LHCN-M2 (cell line): ENCODE measurements at places on chromosomes 7 and 10. TPM values are rescaled to one million over a fixed set of nuclear protein-coding genes. Genes with fewer than 3 reads are reported as not detected.
A peak's percentile ranks its signal among the peaks of the same experiment; 100 is the strongest.

- no peak for DNase-seq
These were observed 194.4 kb upstream of the RNF32 start for GRCh38 chr7:156445997-156446761.

Gene NPVF
- total RNA-seq, result not detected in 2 replicates

Gene UCN3
- not detected in 2 replicates for total RNA-seq

Gene AZGP1
- not detected in 2 replicates for total RNA-seq

DNA sequence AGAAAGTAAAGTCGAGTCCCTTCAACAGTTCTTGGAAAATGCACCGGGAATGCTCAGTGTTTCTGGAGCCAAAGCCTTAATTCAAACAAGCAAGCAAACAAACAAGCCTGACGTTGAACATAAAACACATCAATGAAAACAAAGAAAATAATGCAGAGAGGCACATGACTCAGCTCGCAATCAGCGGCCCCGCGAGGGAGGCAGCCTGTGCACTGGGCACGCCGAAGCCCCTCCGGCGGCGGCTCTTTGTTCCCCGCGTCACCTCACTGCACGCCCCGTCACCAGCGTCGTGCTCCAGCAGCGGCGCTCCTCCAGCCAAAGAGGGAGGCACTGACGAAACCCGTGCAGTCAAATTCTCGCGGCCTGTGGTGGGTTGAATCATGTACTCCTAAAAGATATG, 151.5 kb downstream of the DNAJB6 start:
- no peak for DNase-seq

DNA sequence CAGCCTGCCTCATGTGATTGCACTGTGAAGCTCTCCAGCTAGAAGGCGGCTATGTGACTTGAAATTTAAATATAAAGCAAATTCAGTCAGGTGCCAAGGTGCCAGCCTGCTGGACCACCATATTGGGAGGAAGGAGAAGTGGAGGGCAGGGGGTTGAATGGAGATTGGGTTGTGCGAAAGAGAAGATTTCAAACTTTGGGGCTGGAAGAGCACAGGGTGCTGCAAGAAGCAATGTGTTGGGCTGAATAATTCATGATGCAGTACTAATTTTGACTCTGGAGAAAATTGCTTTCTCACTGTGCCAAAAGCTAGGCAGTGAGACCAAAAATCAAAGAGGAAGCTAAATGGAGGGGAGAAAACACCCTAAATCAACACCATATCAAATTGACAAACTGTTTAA, 335.3 kb downstream of the NRG3 start:
- DNase-seq, result no peak

- no peak for DNase-seq
These were observed 118.2 kb downstream of the VPS50 start for GRCh38 chr7:93350338-93350737.

DNA sequence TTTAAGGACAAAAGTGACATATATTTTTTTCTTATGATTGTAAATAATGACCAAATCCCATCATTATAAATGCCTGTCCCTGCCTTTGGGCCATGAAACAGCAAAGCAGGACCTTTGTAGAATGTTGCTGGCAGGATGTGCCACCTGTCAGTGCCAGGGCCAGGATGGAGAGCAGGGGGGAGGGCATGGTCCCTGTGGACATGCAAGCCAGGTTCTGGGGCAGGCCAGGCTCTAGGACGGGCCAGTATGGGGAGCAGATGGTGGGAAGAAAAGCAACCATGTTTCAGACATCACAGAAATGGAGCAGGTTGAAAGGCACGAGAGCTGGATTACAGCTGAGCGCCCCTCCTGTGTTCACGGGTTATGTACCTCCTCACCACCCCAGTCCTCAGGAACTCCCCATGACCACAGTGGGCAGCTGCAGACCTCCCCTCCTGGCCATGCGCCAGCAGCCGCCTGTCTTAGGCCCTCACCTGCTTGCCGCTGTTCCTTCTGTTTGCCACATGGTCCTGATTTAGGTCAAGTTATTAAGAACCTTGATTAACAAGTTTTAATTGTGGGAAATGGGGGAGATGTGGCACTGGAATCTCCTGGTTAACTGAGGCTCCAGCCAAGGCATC, 210.4 kb downstream of the PAXIP1 start:
- no peak for DNase-seq

Gene PRSS37
- not detected in 2 replicates for total RNA-seq

- no peak for DNase-seq
These were observed 93.8 kb upstream of the MKI67 start for GRCh38 chr10:128220021-128220420.

GRCh38 chr10:73789659-73790055, 4.3 kb downstream of the ZSWIM8 start:
- no peak for DNase-seq

GRCh38 chr7:139109188-139109982, at the start of gene ZC3HAV1:
TSS of gene ZC3HAV1 (minus strand) at chr7:139109720. CDS start at chr7:139109331, 389 bp downstream.
- peak; percentile 86 for DNase-seq

- no peak for DNase-seq
These were observed 156.4 kb downstream of the ARID5B start for GRCh38 chr10:62057850-62058249.

DNA sequence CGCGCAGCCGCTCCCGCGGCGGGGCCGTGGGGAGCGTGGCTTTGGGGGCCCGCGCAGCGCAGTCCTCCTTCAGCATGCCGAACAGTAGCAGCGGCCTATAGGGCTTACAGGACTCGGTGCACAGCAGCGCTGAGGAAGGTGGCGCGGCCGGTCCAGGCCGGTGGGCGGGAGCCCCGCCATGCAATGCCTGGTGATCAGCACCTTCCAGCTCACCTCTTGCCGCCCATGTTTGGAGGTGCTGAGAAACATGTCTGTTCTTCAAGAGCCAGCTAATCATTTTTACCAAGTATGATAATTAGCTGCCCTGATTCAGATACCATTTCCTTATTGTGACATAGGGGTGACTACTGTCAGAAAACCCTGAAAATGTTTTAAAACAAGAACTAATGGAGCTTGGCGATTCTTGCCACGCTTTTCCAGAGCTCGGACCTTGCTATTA, 33.5 kb upstream of the SFTPD start:
- no peak for DNase-seq

- DNase-seq, result no peak
These were observed 550 bp upstream of the CALU start for GRCh38 chr7:128738570-128739047.

Gene BICC1
- total RNA-seq, result 17.3 and 20.7 TPM in 2 replicates

GRCh38 chr7:22269963-22270362, 87.0 kb downstream of the RAPGEF5 start:
- DNase-seq, result no peak
